Erythroblast (primary cell): ENCODE measurements at places on chromosomes 3 and 15.
A peak's percentile ranks its signal among the peaks of the same experiment; 100 is the strongest.

GRCh38 chr15:70101459-70102113, 3.9 kb upstream of the TLE3 start:
- DNase-seq = peak; percentile 70

- DNase-seq = no peak
These were observed 6.0 kb downstream of the MAPKBP1 start for GRCh38 chr15:41780266-41780665.

DNA sequence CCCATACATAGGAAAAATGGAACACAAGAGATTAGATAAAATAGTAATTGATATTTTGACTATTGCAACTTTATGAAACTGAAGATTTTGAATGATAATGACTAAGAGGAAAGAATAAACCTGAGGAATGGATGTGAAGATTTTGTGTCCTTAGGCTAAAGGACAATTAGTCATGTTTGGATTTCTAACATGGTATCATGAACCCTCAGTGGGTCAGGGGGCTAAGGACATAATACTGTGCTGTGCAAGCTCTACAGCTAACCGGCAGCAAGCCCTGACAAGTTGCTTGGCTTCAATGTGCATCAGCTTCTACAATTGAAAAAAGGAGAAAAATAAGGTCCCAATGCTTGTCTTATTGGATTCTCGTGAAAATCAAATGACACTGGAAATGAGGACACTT, 491.0 kb downstream of the MECOM start:
- no peak for DNase-seq

GRCh38 chr3:187107989-187108388, 31.3 kb downstream of the RPL39L start:
- no peak for DNase-seq

GRCh38 chr3:109707617-109708016, 370.3 kb upstream of the DPPA4 start:
- DNase-seq = no peak

GRCh38 chr3:50274371-50275104, 4.3 kb upstream of the LSMEM2 start:
- DNase-seq = peak; percentile 91

- no peak for DNase-seq
These were observed 13.2 kb upstream of the PODXL2 start for GRCh38 chr3:127615631-127616305.

- peak; percentile 23 for DNase-seq
These were observed 22.4 kb upstream of the CELF6 start for GRCh38 chr15:72342385-72342784.
